ENCODE measurements at places on chromosomes 7 and 10. TPM values are rescaled to one million over a fixed set of nuclear protein-coding genes. Genes with fewer than 3 reads are reported as not detected.

The NUTM2E gene
- not detected for total RNA-seq

The PAX4 gene
- not detected for total RNA-seq

The ELFN1 gene
- total RNA-seq = 2.4 TPM

The CDC14C gene
- not detected for total RNA-seq

The UCMA gene
- not detected for total RNA-seq

The MRC1 gene
- 52.2 TPM for total RNA-seq

The HABP2 gene
- not detected for total RNA-seq

The POT1 gene
- total RNA-seq = 50.4 TPM

The UPK3BL1 gene
- total RNA-seq = 56.1 TPM

The CYP3A4 gene
- not detected for total RNA-seq

The CALHM2 gene
- total RNA-seq = 119 TPM

The ZNF248 gene
- 14.4 TPM for total RNA-seq

DNA sequence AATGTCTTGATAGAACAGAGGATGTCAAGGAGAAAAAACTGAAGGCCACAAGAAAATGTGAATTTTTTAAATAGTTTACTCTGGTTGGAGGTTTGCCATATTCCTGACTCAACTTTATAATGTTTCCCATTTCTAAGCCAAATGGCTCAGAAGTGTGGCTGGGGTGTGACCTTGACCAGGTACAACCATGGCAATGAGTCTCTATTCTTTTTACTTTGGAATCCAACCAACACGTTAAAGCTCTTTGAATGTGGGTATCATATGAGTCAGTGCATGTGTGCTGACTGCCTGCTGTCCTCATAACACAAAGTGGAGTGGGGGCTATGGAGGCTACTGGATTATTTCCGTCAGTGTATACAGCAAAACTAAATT, 33.5 kb upstream of the DLD start:
- no peak for DNase-seq

DNA sequence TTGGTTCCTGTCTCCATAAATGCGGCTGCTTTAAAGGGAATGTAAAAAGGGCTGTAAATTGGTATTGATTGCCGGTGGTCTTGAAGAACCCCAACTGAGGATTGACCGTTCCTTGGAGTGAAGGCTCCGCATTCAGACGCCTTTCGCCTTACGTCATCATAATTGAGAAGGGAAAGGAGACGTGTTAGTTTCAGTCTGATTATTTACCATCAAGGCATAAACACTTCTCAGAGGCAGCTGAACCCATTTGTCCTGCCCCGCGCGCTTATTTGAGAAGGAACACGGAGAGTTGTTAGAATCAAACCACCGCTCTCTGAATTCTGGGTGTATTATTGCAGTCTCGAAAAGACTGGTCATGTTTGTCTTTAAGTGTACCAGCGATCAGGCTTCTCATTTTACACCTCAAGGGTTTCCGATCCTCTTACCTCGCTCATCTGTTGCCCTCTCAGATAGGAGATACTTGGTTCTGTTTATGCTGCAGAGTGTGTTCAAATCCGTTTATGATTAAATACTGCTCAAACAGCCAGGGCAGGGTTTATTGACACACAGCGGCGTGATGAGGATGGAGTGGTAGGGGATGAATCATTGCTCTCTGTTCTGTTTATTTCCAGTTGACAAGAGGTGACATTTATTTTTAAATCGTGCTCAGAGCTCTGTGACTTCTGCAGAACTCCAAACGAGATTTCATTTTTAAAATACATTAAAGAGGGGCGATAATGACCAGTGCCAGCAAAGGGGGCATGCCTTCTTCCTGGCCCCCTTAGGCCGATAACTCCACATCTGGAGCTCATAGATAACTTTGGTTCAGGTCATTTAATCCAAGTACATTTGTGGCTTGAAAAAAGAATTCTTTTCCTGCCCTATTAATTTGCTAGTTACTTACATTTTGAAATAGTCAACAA, 30.4 kb downstream of the FOXK1 start:
- DNase-seq = no peak

DNA sequence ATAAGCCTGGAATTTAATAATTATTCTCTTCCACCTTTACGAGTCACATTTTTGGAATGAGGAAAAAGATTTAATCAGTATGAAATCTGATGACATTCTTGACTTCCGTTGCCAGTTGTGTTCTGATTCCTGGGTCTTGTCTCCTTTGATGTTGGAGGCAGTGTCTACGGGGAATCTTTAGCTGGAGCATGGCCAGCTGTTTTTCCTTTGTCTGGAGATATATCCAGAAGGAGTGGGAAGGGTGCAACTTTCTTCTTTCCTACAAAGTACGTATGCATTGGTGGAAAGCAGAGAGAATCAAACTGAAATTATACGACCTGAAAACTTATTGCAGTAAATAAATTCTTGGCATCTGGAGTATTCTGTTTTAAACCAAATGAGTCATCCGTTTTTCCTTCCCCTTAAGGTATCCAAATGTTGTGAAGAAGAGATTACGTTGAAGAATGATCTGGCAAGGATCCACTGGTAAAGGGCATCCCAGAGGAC, 6.9 kb upstream of the GNG11 start:
- DNase-seq = no peak

DNA sequence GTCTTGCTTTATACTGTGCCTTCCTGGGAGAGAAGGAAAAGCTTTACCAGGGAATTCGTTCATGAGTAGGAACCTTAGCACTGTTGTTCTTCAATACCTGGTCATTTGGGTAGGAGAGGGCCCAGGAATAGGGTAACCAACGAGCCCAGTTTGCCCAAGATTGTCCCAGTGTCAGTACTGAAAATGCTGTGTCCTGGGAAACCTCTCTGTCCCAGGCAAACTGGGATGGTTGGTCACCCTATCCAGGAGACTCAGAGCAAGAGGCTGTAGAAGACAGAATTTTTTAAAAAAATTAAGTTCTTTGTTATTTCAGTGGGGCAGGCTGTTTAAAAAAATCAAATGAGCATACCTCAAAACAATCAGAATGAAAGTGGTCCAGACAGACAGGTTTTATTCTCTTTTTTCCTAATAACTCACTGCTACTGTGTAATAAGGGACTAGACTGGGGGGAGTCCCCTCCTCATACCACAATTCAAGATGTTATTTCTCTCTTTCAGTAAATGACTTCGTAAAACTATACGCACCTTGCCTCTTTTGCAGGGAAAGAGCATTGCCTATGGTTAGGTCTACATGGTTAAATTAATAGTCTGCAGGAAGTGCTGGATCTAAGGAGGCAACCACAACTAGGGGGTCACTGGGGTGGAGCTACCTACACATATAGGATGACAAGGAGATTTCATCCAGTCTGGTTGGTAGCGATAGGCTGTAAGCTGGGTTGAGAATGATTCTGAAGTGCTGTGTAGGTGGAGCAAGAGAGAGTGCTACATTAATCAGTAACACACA, 41.1 kb upstream of the FAM133B start:
- DNase-seq = no peak

DNA sequence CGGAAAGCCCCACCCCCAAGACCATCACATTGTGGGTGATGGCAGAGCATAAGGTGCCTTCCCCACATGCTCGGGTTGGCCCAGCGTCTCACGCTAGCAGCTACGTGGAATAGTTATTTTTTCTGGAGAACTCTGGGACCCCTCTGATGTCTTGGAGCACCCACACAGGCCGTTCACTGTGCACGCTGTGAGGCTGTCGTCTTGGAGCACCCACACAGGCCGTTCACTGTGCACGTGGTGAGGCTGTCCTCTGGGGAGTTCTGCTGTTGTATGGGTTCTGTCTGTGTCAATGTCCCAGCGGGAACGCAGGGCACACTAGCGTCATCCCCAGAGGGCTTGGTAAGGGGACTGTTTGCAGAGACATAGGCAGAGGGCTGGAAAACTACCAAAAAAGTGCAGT, 38.8 kb upstream of the FAM20C start:
- DNase-seq = no peak

DNA sequence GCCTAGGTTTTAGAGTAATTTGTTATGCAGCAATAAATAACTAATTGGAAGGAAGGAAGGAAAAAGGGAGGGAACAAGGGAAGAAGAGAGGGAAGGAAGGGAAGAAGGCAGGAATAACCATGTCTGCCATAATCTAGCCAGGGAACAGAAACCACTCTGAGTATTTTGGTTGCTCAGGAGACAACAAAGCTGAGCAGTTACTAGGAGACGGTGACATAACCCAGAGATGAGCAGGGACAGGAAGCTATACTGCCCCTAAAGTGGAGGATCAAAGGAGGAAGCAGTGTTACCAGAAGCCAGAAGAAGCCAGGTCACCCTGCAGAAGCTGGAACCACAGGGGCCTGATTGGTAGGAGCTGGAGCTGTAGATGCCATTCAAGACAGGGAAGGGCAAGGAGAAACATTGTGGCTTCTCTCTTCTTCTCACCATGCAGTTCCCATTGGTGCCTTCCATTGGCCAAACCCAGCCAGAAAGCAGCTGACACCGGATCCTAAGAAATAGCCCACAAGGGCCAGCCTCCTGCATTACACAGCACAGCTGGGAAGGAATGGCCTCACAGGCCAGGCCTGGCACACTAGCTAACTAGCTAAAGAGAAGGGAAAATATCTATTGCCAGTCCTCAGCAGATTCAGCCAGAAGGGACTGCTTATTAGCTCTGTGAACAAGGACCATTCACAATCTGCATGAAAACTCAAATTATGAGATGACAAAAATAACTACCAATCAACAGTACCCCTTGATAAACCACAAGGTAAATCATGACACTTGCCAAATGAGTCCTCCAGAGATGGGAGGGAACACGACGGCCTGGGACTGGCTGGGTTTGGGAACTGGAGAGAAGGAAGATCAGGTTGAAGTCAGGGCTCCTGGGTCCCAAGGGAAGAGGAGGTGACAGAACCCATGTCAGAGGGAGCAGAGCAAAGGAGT, 184.5 kb upstream of the NFE2L3 start:
- no peak for DNase-seq

GRCh38 chr7:69199041-69199440, 399.2 kb upstream of the AUTS2 start:
- DNase-seq = no peak

DNA sequence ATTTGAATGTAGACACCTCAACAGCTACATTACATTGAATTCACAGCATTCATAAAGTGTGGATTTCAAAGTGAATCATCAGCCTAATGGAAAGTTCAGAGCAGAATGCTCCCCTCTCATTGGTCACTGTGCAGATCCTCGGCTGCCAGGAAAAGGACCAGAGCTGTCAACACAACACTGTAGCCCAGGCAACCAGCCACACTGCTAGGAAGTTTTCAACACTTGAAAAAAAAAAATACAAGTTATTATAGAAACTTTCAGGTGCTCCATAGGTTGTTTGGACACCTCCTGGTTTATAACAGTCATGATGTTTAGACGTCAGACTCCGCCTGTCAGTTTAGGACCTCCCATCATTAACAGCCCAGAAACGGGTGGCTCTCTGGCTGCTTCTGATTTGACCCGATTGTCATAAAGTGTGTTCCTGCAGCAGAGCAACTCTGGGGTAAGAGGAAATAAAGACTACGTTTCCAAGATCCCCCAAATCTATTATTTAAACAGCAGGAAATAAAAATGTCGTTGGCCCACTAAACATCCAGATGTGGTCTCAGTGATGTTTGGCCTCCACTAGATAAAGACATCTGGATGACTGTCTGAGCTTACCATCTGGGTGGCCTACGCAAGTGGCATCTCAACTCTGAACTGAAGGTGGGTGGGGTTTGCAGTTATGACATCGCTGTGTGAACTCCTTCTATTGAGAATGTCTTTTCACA, 117.4 kb downstream of the CABCOCO1 start:
- DNase-seq = no peak

- DNase-seq = no peak
Observed at GRCh38 chr7:157896774-157897555, 560.2 kb downstream of the DNAJB6 start.

GRCh38 chr7:17626235-17626634, 314.1 kb downstream of the SNX13 start:
- no peak for DNase-seq

DNA sequence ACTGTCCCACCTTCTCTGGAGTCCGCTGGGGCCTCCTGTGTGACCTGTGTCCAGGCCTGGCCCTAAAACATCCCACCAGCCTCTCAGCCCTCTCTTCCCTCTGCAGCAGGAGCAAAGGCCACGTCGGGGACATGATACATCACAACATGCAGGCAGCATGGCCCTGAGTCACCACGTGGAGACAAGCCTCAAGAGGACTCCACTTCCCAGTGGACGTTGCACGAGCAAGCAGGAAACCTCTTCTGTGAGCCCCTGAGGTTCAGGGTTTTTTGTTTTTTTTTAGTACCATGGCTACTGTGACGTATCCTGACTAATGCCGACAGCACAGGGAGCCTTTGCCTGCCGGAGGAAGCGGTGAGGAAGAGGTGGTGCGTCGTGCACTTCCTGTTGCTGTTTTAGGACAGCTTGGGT, 165.9 kb downstream of the DNAJB6 start:
- no peak for DNase-seq

GRCh38 chr10:77037735-77038403, 599.7 kb downstream of the KCNMA1 start:
- DNase-seq = no peak

DNA sequence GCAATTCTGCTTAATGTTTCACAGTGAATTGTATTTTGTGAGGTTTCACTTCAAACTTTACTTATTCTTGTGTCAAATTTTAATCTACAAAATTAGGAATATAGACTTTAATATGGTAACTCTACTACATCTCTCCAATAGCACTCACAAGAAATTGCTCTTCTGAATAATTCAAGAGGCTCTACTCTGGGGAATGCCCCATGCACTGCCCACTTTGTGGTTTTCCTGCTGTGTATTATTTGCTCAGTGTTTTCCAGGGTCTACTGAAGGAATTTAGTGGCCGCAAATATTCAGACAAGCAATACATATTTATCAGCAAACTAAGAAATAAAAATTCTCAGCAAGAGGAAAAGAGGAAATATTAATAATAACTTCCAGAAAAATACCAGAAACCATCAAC, 611.4 kb downstream of the TNS3 start:
- no peak for DNase-seq

DNA sequence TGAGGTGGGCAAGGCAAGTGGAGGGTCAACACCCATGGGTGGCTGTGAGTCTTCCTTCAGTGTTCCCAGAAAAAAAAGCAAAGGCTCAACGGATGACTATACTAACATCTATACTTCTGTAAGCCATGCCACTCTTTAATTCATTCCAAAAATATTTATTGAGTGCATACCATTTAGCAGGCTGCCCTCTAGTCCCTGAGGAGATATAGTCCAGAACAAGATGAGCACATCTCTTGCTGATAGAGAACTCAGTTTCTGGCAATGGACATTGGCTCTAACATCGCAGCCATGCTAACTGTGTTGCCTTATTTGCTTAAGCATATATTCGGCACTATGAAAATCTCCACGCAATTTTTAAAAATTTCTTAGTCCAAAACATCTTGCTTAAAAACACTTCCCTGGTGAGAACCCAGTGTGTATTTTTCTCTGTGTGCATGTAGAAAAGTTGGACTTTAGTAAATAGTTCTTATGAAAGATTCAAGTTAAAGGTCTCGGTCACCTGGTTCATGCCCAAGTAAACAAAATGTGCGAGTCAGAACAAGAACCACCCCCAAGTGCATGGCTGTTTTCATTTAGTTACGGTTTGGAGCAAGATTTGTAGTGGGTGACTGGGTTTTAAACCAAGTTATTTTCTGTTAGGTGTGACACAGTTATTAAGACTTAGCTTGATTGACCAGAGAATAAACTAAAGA, 69.8 kb downstream of the MET start:
- no peak for DNase-seq

All from tibial nerve (tissue), 4 donors.